HFFc6 (cell line): ENCODE measurements at places on chromosomes 6 and 20. TPM values are rescaled to one million over a fixed set of nuclear protein-coding genes. Genes with fewer than 3 reads are reported as not detected.

DNA sequence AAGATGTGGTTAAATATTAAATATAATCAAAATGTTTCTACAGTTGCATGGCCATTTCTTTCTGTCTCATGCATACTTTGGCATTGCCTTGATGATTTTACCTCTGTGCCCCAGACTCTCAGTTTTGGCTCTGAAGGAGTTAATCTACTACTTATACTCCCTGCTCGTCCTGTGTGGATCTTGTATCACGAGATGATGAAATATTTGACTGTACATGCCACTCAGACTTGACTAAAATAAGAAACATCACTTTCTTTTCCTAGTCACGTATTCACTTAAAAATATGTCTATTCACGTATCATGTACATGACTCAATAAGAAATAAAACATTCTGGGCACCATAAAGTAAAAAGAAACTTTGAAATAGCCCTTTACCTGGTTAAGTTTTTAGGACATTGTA is 397.7 kb downstream of the RFPL4B start:
- DNase-seq, result no peak

DNA sequence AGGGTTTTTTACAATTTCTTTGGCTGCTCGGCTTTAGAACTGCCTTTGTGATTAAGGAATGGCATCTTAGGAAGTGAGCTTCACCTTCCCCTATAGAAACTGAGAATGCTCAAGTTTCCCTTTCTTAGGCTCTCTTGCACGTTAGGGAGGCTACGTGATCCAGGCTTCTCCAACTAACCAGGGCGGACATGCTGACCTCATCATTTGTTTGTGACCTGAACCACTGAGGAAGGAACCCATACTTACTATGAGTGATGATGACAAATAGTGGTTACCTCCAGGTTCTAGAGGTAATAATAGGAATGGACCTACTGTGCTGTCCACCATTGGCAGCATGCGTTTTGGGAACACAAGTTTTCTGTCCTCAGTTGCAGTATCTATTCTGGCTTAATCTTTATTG is 645.8 kb downstream of the C6orf118 start:
- DNase-seq, result no peak

- no peak for DNase-seq
Observed at GRCh38 chr6:82878812-82879211, 186.8 kb downstream of the UBE3D start.

GRCh38 chr20:58117944-58118343 is 110.5 kb downstream of the ANKRD60 start:
- peak; percentile 50 for DNase-seq

DNA sequence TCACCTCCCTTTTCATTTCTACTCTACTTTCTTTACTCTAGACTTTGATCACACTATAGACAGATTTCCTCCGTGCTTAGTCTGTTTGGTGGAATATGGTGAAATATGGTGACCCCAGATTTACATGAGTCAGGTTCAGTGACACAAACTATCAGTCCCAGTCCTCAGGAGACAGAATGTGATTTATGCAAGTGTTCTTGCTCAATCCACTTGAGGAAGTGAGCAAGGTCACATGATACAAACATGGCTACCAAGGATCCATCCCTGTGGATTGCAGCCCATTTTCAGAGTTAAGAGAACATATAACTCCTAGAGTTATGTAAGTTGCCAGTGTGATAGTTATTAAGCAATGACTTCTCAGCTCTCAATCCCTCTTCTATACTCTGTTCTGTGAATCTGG is 23.7 kb upstream of the TSHZ2 start:
- DNase-seq, result no peak

DNA sequence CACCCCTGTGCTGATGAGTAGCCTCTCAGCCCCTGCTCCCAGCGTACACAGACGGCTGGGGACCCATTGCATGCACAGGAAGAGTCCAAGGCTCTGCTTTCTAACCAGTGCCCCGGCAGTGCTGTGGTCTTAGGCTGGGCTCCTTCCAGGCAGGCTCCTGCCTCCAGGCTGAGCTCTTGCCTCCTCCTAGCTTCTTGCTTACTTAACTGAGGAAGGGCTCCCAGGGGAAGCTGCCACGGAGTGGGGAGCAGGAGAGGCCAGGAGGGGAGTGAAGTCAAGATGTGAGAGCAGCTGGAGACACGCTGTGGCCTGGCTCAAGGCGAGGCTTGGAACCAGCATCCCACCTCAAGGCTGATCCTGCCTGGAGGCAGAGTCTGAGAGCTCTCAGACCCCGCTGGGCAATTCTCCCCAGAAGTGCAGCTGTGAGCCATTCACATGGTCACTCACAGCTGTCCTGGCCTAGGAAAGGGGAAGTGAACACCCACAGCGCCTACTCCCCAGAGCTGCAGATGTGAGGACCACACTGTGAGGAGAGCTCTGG is 141.0 kb downstream of the TBXT start:
- no peak for DNase-seq

DNA sequence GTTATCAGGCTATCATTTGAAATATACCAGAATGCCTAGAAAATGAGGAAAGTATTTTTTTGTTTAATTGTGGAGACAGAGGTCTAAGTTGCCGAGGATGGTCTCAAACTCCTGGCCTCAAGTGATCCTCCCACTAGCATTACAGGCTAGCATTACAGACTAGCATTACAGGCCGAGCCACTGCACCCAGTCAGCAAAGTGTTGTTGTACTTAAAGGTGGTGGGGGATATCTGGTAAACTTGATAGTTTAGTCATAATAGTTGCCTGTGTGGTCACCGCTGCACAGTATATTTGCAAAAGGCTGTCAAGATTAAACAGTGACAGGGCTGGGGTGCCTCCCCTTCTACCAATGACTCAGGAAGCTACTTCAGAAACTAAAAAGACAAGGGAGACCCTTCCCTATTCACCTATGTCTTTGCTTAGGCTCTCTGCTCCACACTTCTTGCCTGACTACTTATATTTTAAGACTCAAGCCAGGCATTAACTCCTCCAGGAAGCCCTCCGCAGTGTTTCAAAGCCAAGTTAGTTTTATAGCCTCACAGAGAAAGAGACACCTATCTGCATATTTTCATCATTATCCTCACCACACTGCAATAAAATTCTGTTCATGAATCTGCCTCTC is 3.1 kb upstream of the AKIRIN2 start:
- DNase-seq, result peak; percentile 45

TSHZ2 gene
- not detected in 3 replicates for total RNA-seq

KCNK17 gene
- not detected in 3 replicates for total RNA-seq

SUMO4 gene
- total RNA-seq, result 0.43 to 0.57 TPM (median 0.43 TPM) in 3 replicates
